ENCODE measurements at places on chromosomes 6 and 20. TPM values are rescaled to one million over a fixed set of nuclear protein-coding genes. Genes with fewer than 3 reads are reported as not detected.

The DLK2 gene
- total RNA-seq: not detected

The COL12A1 gene
- 151 TPM for total RNA-seq

The CCN6 gene
- total RNA-seq: not detected

The MAS1 gene
- not detected for total RNA-seq

The OOEP gene
- total RNA-seq: not detected

The HLA-DRA gene
- 0.73 TPM for total RNA-seq

The ERMARD gene
- total RNA-seq: 19.0 TPM

The BAK1 gene
- 15.2 TPM for total RNA-seq

The HSPA1A gene
- 35.6 TPM for total RNA-seq

The EMILIN3 gene
- total RNA-seq: not detected

The PTK6 gene
- total RNA-seq: under 0.01 TPM

The GSTA3 gene
- total RNA-seq: not detected

The GRM1 gene
- under 0.01 TPM for total RNA-seq

The CST2 gene
- not detected for total RNA-seq

The SCRT2 gene
- not detected for total RNA-seq

The USP49 gene
- 2.2 TPM for total RNA-seq

The RIPOR3 gene
- 2.2 TPM for total RNA-seq

The PAK5 gene
- total RNA-seq: not detected

The RSPH4A gene
- total RNA-seq: under 0.01 TPM

The HUS1B gene
- total RNA-seq: 1.1 TPM

The IL17F gene
- not detected for total RNA-seq

The CPNE1 gene
- total RNA-seq: 147 TPM

The TMEM244 gene
- total RNA-seq: 0.78 TPM

The ZBTB22 gene
- total RNA-seq: 8.5 TPM

The ZC2HC1B gene
- total RNA-seq: not detected

The SEL1L2 gene
- total RNA-seq: not detected

The HAO1 gene
- total RNA-seq: not detected

The DDX43 gene
- total RNA-seq: 0.39 TPM

The RIPPLY2 gene
- 1.4 TPM for total RNA-seq

The CTSA gene
- total RNA-seq: 95.2 TPM

The ACOT8 gene
- total RNA-seq: 30.1 TPM

The PDYN gene
- total RNA-seq: not detected

The ARHGAP18 gene
- 27.6 TPM for total RNA-seq

The DNAAF9 gene
- 11.5 TPM for total RNA-seq

The EBF4 gene
- total RNA-seq: 0.37 TPM

The FRMD1 gene
- not detected for total RNA-seq

The CCN5 gene
- total RNA-seq: 6.1 TPM

The CALHM5 gene
- total RNA-seq: 4.0 TPM

The DCDC2 gene
- total RNA-seq: under 0.01 TPM

The VIP gene
- not detected for total RNA-seq

The VEGFA gene
- total RNA-seq: 133 TPM

The MAN1A1 gene
- 127 TPM for total RNA-seq

The GABRR1 gene
- not detected for total RNA-seq

The MATN4 gene
- under 0.01 TPM for total RNA-seq

The DDAH2 gene
- 32.0 TPM for total RNA-seq

The MUC22 gene
- total RNA-seq: not detected

The RGS17 gene
- total RNA-seq: 26.1 TPM

The ESR1 gene
- 0.98 TPM for total RNA-seq

The PRDM13 gene
- total RNA-seq: not detected

The SLC2A4RG gene
- 34.0 TPM for total RNA-seq
